Cardiac muscle cell (in vitro differentiated cells and primary cell): ENCODE measurements at places on chromosomes 5 and 9. TPM values are rescaled to one million over a fixed set of nuclear protein-coding genes. Genes with fewer than 3 reads are reported as not detected.

GRCh38 chr5:94485067-94485466 is 133.3 kb downstream of the KIAA0825 start:
- no peaks in the 10 kb centered on the region for H3K36me3 ChIP-seq
- H3K27ac ChIP-seq = no peak overlapping the region
- H3K4me1 ChIP-seq = no peaks in the 10 kb centered on the region
- no peak for DNase-seq

The ACTBL2 gene
- polyA plus RNA-seq = not detected in 2 replicates

DNA sequence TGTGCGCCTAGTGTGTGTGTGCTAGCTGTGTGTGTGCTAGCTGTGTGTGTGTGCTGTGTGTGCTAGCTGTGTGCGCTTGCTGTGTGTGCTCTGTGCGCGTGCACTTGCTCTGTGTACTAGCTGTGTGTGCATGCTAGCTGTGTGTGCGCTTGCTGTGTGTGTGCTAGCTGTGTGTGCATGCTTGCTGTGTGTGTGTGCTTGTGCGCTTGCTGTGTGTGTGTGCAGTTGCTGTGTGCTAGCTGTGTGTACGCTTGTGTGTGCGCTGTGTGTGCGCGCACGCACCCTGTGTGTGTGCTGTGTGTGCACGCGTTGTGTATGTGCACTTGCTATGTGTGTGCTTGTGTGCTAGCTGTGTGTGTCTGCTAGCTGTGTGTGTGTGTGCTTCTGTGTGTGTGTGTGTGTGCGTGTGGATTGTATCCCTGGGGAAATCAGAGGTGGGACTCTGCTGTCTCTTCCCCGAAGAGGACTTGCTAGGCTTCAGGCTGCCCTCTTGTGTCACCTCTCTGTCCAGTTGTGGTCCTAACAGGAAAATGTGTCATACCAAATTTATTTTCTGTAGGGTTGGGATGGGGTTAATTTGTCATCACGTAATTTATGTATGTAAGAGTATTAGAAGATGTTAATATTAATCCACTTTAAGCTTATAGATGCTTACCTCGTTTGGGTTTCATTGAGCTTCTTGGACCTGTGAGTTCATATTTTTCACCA is 38.9 kb downstream of the TPPP start:
- no peaks in the 10 kb centered on the region for H3K27me3 ChIP-seq
- DNase-seq = no peak
- no peak overlapping the region for H3K4me3 ChIP-seq
- peaks cover 8% of the 10 kb centered on the region for H3K36me3 ChIP-seq
- no peaks in the 10 kb centered on the region for H3K4me1 ChIP-seq
- H3K27ac ChIP-seq = no peak overlapping the region

DNA sequence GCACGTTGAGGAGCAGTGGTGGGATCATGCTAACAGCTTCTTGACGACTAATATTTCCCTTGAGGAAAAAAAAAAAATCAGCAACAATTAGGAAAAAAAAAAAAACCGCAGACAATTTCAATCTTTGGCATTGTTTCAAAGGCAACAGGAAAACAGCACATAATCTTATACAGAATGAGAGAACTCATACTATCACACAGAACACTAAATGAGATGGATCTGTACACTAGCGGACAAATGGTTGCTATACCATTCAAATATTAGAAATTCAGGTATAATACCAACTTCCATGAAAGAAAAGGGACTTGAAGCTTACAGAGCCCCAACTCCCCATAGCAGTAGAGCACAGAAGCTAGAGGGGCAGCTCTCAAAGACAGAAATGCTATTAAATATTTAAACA is 9.6 kb downstream of the NSUN2 start:
- H3K27ac ChIP-seq = no peak overlapping the region
- peaks cover 68% of the 10 kb centered on the region for H3K36me3 ChIP-seq
- no peak overlapping the region for H3K4me3 ChIP-seq
- DNase-seq = no peak
- no peaks in the 10 kb centered on the region for H3K4me1 ChIP-seq

- H3K4me3 ChIP-seq = no peak overlapping the region
- no peaks in the 10 kb centered on the region for H3K4me1 ChIP-seq
- no peaks in the 10 kb centered on the region for H3K27me3 ChIP-seq
- H3K27ac ChIP-seq = no peak overlapping the region
- DNase-seq = no peak
These were observed 91.7 kb downstream of the HRH2 start for GRCh38 chr5:175749591-175749990.
